ENCODE measurements at places on chromosomes 7 and 10. TPM values are rescaled to one million over a fixed set of nuclear protein-coding genes. Genes with fewer than 3 reads are reported as not detected.

CASTOR2 gene
- 4.3 TPM for total RNA-seq

SPAM1 gene
- total RNA-seq: not detected

ALDH18A1 gene
- total RNA-seq: 48.7 TPM

ITPRID1 gene
- not detected for total RNA-seq

CSTF2T gene
- 18.1 TPM for total RNA-seq

MOGAT3 gene
- not detected for total RNA-seq

IFIT1B gene
- total RNA-seq: not detected

SMARCD3 gene
- total RNA-seq: 10.5 TPM

FERD3L gene
- total RNA-seq: not detected

PDK4 gene
- 9.4 TPM for total RNA-seq

EMX2 gene
- total RNA-seq: not detected

CDK5 gene
- total RNA-seq: 35.2 TPM

CHRM2 gene
- not detected for total RNA-seq

HOXA11 gene
- 0.74 TPM for total RNA-seq
